ENCODE measurements at places on chromosomes 3 and 15.

GRCh38 chr15:81284256-81285031, 39.5 kb downstream of the STARD5 start:
- no peak for DNase-seq

GRCh38 chr3:156252656-156253055, 132.3 kb downstream of the KCNAB1 start:
- DNase-seq, result no peak

GRCh38 chr3:123066896-123067688, at the start of gene PDIA5:
Gene PDIA5 (plus strand): TSS chr3:123067025. CDS start chr3:123067165, 140 bp downstream.
- peak; percentile 88 for DNase-seq

DNA sequence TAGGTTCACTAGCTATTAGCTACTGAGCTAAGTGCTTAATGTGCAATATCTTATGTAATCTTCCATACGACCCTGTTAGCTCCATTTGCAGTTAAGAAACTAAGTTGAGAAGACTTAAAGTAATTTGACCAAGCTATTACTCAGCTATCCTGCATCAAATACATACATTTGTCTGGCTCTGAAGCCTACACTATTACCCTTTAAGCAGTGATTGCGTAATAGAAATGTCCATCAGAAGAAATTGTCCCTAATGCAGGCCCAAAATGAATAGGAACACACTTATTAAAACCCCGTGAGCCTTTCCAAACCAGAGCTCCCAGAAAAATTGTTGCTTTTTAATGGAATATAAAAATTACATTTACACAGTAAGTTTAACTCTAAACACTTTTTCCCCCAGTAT, 5.3 kb upstream of the MYO1E start:
- no peak for DNase-seq

DNA sequence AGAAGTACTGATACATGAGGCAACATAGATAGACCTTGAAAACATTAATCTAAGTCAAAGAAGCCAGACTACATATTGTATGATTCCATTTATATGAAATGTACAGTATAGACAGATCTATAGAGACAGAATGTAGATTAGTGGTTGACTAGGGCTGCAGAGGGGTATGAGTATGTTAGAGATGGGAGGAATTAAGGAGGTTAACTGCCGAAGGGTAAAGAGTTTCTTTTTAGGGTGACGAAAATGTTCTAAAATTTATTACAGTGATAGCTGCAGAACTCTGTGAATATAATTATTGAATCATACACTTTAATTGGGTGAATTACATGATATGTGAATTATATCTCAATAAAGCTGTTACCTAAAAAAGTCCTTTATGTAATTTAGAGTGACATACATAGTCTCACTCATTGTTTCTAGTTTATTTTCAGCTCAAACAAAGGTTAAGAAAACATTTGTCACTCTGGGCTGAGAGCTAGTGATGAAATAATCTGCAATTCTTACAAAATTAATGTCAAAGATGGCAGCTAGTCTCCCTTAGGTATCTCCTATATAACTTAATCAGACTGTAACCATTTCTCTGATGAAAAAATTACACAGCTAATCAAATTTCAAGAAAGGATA, 61.4 kb downstream of the DENND4A start:
- DNase-seq, result no peak

DNA sequence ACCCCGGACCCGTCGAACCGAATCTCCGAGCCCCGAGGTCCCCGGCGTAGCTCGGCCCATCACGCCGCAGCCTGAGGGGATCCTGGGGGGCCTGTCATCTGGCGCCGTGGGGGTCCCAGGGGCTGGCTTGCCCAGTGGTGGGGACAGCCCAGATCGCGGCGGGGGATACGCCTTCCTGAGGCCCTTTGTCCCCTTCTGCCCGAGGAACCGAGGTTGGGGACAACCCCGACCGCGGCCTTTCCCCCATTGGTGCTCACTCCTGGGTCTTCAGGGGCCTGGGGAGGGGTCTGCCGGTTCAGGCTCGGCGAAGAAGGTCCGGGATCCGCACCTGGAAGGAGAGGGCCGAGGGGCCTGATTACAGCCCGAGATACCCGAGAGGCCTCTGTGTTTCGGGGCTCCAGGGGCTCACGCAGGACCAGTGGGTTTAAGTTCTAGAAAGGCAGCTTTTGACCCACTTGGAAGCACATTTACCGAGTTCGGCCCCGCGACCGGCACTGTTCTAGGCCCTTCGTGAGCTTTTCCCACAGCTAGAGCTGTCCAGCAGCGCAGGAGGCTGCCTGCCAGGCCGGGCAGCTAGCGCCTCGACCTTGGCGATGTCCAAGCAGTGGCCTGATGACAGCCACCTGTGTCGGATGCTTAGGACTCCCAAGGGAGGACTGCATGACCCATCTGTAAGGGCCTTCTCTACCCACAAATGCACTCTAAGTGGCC, 504 bp downstream of the ABHD2 start:
- DNase-seq, result no peak

DNA sequence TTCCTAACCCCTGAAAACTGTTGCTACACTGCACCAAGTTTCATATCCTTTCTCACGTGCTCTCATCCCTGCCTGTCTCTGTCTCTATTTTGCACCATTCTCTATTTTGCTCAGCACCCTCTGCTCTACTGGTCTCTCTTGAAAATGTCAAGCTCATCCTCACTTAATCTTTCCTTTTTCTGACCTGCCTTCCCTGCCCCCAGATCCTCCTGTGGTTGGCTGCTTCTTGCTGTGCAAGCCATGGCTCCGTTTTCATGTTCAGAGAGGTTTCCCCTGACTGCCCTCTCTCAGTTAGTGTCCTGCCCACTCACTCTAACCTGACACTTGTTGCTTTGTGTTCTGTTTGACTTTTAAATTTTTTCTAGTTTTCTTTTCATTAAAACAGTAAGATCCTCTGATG, 6.0 kb downstream of the CCDC174 start:
- no peak for DNase-seq
